Posterior cingulate gyrus (tissue), 11 donors: ENCODE measurements at places on chromosomes 3 and 15.
A peak's percentile ranks its signal among the peaks of the same experiment; 100 is the strongest.

GRCh38 chr15:88057836-88058235 is 198.7 kb downstream of the NTRK3 start:
- DNase-seq = no peak

DNA sequence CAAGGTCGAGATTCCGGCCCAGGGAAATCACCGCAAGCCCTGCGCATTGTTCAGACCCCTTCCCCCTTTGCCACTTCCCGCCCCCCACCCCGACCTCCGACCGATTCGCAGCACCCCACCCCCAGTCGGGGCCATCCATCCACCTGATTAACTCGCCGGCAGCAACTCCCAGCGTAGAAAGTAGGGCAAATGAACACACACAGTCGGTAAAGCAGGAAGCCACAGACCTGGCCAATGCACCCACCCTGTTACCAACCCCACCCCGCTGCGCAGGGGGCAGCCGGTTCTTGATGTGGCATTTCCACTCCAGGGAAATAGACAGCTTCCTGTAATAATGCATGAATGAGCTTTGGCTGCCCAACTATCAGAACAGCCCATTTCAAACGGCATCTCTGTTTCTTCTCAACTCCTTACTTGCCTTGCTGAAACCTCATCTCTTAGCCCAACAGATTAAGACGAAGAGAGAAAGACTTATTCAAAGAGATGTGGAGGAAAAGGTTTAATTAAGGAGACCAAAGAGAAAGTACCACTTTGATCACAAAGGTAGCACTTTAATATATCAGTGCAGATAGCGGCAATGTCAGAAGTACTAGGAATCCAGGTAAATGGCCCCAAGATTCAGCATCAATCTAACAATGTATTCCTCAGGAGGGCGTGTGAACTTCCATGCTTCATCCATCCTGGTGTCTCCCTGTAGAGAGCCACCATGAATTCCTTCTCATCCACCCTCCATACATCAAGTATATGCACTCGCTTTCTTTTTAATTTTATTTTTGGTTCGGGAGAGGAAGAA is 1.9 kb downstream of the TNIK start:
- DNase-seq = peak; percentile 16

DNA sequence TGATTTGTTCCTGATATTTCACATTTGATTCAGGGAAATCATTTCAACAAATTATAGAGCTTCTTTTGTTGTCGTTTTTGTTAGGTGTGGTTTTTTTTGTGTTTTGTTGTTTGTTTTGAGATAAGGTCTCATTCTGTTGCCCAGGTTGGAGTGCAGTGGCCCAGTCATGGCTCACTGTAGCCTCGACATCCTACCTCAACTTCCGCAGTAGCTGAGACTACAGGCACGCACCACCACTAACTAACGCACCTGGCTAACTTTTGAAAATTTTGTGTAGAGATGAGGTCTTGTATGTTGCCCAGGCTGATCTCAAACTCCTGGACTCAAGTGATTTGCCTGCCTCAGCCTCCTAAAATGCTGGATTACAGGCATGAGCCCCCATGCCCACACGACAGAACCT is 177.0 kb downstream of the AKAP13 start:
- DNase-seq = no peak

DNA sequence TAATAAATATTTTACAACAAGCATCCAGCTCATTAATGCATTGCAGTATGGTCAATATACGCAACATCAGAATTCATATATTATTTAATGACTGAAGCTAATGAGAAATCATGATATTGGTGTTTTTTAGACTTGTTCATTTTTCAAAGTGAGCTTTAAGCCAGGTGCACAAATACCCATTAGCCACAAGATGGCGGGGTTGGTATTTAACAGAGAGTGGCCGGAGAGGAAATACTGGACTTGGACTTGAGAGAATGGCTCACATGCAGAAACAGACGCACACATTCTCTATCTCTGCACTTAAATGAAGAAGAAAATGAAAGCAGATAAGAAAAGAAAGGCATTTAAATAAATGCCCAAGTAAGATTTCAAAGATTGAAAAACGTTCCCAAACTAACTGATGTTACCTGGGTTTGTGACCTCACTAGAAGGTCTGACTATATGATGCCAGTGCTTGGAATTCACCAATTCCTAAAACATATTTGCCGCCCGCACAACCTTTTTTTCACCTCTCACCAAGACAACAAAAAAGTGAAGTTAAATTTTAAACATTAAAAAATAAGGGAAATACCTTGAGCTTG is 21.2 kb upstream of the CRBN start:
- DNase-seq = no peak

DNA sequence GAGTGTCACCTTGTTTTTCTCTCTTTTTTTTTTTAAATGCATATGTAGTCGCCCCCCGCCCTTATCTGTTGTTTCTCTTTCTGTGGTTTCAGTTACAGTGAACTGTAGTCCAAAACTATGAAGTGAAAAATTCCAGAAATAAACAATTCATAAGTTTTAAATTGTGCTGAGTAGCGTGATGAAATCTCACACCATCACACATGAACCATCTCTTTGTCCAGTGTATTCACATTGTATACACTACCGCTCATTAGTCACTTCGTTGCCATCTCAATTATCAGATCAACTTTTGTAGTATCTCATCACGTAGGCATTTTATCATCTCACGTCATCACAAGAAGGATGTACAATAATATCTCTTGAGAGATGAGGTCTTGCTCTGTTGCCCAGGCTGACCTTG is 62.5 kb upstream of the MLF1 start:
- DNase-seq = no peak

DNA sequence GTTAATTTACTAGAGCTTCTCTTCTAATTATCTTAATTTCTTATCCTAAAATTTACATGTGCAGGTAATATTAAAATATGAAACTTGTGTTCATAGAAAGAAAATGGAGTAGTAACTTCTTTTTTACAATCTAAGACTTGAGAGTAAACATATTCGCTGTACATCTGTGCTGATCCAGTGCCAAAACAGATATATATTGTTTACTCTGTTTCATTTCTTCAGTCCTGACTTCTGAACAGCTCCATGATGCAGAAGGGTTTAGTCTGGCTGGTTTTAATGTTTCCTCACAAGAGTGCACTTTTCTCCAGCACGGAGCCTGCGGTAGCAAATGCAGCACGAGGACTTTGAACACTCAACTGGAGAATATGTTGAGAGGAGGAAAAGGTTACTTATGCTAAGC is 306.8 kb downstream of the EPHA3 start:
- no peak for DNase-seq

- DNase-seq = no peak
Observed at GRCh38 chr3:79848876-79849275, 81.1 kb upstream of the ROBO1 start.

DNA sequence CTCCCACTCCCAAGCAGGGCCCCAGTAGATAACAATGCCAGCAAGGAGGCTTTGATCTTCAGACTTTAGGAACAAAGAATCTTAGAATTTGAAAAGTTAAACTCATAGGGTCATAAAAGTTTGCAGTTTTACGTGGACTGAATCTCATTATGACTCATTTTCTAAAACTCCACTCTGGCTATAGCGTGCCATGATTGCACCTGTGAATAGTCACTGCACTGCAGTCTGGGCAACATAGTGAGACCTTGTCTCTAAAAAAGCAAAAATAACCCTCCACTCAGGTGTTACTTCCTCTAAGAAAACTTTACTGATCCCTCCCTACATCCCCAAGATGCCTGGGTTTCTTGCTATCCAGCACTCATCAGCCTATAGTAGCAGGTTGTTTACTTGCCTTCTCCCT is 104.5 kb downstream of the IL20RB start:
- no peak for DNase-seq

GRCh38 chr3:100159331-100160153 is 45.2 kb upstream of the FILIP1L start:
- no peak for DNase-seq

GRCh38 chr15:58522391-58522790 is 90.6 kb downstream of the LIPC start:
- DNase-seq = peak; percentile 75

GRCh38 chr3:69122403-69122802 is at the start of gene LMOD3:
Gene LMOD3 (minus strand): TSS chr3:69122595. CDS start chr3:69122386, 209 bp downstream.
- no peak for DNase-seq

DNA sequence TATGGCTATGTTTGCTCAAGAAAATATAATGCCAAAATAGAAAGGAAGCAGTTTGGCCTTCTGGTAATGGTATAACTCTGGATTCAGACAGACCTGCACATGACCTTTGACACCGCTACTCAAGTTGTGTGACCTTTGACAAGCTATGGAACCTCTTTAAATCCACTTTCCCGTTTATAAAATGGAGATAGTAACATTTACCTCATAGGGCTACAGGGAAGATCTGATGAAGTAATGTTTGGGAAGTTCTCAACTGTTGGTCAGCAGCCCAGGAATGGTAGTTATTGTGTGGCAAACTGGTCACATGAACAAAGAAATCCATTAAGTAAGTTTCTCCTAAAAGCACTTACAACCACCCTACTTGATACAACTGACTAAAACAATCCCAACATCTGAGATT is 95.1 kb upstream of the PHLDB2 start:
- DNase-seq = no peak

DNA sequence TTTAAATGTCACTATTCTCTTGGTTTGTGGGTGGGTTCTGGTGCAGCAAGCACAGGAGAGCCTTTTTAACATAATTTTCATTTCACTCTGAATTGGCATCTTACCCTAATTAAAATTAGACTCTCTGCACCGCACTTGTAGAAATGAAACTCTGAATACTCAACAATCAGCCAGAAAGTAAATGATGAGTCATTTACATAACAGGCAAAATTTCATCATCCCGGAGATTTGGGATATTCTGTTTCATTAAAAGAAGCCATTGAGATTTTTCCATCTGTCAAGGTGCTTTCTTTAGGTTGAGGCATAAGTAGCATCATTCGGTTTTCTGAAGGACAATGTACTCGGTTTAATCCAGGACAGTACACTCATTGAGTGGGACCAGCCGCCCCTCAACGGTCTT is 111.0 kb downstream of the RFTN1 start:
- DNase-seq = no peak

GRCh38 chr15:72740219-72740618 is 43.3 kb downstream of the ADPGK start:
- no peak for DNase-seq

GRCh38 chr15:53454843-53455721 is 304.4 kb downstream of the WDR72 start:
- DNase-seq = no peak

DNA sequence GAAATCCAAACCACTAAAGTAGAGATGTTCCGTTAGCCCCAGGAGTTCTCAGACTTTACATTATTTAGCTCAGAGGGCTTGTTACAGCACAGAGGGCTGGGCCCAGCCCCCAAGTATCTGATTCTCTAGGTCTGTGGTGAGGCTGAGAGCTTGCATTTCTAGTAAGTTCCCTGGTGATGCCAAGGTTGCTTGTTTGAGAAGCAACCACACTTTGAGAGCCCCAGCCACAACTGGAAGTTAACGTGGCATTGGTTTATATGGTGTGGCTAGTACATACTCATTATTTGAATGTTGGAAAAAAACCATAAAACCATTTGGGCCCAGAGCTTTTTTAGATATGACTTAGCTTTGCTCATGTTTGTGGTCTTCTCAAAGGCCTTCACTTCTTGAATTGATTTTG is 35.9 kb downstream of the PRR23E start:
- DNase-seq = no peak

GRCh38 chr3:196677353-196677752 is 34.7 kb downstream of the CEP19 start:
- no peak for DNase-seq

GRCh38 chr15:73624530-73624929 is 8.7 kb downstream of the NPTN start:
- DNase-seq = no peak

DNA sequence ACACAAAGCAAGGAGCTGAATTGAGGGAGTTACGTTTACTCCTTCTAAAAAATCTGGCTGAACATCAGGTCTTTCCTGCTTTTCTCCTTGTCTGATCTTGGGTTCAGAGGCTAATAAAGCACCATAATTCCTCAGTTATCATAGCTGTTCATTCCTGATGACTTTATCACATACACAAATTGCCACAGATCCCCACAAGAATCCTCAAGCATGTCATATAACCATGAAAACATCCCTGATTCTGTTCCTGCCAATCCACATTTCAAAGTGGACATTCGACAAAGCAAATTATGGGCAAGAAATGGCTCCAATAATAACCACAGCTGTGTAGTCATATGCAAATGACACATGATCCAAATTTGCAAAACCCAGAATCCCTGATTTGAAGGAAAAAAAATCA is 321.3 kb downstream of the MEX3B start:
- no peak for DNase-seq

DNA sequence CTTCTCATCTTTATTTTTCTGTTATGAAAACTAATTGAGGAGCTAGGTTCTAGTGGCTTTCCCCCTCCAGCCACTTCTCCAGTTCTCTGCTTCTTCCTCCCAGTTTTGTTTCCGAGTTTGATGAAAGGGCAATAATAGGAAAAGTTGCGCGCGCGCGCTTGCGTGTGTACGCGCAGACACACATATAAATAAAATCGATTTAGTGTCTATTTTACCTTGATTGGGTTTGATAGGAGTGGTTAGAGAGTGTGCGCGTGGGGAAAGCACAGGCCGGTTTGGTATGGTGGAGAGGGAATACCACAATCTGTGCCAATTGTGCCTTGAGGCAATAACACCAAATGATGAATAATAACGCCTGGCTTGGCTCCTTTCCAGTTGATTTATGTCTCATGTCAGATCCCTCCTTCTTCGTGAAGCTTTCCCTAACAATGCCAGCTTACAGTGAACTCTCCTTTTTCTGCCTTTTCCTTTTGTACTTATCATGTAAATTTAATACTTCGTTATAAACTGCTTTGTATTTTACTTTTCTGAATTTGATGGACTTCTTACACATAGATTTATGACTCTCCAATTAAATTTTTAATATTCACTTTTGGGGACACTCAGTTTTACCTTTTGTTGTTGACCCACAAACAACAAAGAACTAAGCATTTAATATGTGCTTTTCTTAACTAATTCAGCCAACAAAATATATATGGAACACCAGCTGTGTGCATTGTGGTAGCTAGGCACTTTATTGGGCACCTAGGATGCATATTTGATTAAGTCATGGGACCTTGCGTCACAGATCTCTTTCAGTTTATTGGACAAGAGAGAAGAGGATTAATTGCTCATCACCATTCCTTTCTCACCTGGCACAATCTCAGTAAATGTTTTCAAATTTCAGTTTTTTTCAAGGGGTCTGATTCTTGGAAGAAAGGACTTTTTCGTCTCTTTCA is 1.7 kb downstream of the TIPARP start:
- no peak for DNase-seq

GRCh38 chr15:93298901-93299300 is 209.9 kb upstream of the RGMA start:
- peak; percentile 84 for DNase-seq

DNA sequence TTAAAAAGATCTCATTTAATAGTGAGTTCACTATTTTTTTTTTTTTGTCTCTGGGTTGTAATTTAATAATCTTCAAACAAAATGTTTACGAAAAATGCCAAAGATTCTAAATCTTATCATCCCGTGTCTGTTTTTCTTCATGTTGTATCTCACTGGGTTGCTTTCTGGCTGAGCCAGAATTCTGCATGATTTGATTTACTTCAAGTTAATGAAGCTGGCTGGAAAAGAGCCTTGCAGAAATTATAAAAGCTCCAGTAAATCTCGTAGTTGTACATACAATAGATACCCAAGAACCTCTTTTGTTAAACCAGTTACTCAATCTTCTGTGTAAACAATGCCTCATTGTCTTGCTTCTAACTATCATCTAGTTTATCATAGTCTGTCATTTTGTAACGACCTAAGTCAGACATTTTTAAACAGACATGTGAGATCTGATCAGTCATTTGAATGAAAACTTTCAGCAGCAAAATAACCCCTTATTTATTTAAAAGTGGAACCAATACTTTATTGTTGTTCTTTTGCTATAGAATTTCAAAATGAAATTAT is 249.0 kb downstream of the MCTP2 start:
- no peak for DNase-seq
